ENCODE measurements at places on chromosomes 16 and 17.

DNA sequence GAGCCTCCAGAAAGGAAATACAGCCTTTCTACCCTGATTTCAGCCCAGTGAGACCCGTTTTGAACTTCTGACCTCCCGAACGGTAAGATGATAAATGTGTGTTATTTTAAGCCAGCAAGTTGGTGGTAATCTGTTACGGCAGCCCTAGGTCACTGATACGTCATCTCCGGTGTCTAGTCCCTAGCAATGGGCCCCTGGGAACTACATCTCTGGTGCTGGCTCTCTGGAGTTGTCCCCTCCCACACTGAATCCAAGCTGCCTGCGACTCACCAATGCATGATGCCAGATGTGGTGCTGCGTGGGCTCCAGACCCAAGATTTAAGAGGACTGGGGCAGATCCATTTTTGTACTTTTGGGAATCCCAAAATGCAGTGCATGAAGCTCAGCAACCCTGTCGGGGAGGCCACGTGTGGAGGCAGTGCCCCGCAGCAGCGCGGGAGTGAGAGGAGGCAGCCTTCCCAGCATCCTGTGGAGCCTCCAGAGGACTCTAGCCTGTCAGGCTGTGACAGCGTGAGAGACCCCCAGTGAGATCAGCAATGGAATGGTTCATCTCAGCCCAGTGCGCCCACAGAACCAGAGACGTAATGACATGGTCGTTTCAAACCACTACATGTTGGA lies 43.6 kb upstream of the USP7 start:
- no peak for DNase-seq

GRCh38 chr17:57554826-57555635 lies 190.1 kb downstream of the CCDC182 start:
- no peak for DNase-seq

DNA sequence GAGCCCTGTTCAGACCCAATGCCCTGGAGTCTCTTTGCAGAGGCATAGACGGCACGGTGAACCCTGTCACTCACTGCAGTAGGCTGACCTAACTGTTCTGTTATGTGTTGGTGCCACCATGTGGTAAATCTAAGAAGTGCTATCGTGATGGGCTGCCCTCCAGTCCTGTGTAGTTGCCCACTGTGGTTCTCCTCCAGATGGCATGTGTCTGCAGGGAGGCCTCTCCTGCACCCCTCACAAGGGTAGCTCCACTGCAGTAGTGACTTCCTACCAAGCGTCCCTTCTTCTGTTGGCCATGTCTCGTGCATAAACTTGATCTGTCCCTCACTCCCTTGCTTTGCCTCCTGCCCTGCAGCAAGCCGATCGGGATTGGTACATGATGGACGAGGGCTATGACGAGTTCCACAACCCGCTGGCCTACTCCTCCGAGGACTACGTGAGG lies 5.8 kb downstream of the DHX38 start:
- DNase-seq, result no peak

GRCh38 chr16:55576384-55576783 lies 9.9 kb downstream of the CAPNS2 start:
- no peak for DNase-seq

GRCh38 chr17:15892731-15893657 lies 51.9 kb upstream of the ADORA2B start:
- peak; percentile 32 for DNase-seq

DNA sequence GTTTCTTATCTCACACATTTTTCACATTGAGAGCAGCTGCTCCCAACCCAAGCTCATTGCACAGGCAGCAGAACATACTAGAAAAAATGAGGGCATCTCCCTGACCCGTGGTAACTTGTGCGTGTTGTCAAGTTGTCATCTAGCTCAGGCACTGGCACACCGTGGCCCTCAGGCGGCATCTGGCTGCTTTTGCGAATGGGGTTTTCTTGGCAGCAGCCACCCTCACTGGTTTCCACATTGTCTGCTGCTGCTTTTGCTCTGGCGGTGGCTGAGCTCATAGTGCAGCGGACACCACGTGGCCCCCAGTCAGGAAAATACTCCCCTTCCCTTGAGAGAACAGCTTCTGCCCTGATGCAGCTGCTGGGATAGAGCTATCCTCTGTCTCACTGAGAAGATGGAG lies 9.4 kb upstream of the TEDC2 start:
- DNase-seq, result no peak

DNA sequence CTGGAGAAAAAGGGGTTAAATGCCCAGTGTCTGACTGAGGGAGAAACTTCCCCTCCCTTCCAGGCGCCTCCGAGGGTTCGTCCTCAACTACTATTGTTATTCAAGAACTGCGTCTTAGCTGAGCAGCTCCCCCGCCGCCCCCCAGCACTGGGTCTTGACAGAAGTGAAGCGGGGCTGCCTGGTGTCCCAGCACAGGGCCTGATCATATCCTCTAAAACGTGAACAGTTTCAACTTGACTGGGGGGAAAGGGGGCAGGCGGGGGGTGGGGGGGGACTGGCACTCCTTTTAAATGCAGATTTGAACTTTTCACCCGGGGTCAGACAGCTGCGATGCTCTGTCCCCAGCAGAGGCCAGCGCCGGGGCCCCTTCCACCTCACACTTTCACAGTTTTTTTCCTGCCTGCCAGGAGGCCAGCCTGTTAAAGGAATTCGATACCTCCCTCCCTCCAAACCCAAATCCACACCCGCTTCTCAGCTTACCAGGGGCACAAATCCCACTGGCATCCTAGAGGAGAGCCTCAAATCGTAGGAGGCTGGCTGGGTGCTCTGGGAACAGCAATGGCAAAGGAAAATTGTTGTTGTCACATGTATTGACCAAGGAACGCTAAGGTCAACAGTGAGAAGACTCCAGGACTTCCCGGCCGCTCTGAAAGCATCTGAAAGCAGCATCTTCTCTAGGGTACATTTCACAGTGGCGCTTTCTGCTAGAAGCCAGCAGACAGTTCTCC lies 14.5 kb downstream of the ZFHX3 start:
- no peak for DNase-seq

DNA sequence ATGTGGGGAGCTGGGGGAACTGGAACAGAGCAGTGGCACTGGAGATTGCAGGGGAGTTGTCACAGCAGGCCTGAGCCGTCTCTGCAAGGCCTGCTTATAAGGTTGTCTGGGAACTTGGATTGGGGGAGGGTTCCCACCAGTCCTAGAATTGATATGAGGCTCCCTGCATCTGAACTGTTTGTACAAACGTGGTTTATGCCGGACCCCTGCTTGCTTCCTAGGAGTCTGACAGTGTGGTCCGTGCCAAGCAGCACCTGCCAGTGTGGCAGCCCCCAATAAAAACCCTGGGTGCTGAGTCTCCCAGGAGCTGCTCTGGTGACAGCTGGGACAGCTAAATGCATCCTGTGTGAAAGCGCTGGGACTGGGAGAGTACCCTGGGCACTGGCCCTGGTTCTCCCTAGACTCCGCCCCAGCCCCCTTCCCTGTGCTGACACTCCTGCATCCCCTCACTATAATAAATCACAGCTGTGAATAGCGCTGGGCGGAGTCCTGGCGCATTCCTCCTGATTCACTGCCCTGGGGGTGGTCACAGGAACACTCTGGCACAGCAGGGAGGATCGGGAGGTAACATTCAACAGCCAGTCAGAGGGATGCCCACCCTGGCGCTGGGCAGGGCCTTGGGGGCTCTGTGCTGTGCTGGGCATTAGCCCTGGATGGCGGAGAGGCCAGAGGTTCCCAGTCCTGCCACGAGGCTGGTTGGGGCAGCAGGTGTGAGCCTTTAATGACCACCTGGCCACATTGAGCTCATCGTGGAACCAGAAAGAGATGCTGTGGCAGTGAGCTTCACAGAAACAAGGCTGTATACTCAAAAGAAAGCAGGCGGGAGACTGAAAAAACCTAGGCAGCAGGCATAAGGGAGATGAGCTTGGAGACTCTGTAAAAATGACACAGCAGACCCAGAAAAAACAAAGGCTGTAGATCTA lies 45.6 kb downstream of the RMI2 start:
- no peak for DNase-seq

DNA sequence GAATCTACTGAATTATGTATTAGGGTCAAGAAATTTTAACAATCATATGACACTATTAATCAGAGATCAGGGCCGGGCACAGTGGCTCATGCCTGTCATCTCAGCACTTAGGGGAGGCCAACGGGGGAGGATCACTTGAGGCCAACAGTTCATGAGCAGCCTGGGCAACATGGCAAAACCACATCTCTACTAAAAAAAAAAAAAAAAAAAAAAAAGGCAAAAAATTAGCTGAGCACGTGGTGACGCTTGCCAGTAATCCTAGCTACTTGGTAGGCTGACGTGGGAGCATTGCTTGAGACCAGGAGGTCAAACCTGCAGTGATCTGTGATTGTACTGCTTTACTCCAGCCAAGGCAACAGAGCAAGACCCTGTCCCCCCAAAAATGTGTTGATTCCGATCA lies 52.5 kb upstream of the CLEC3A start:
- DNase-seq, result no peak

GRCh38 chr17:16552637-16553045 lies 16.4 kb downstream of the ZNF287 start:
- DNase-seq, result no peak

DNA sequence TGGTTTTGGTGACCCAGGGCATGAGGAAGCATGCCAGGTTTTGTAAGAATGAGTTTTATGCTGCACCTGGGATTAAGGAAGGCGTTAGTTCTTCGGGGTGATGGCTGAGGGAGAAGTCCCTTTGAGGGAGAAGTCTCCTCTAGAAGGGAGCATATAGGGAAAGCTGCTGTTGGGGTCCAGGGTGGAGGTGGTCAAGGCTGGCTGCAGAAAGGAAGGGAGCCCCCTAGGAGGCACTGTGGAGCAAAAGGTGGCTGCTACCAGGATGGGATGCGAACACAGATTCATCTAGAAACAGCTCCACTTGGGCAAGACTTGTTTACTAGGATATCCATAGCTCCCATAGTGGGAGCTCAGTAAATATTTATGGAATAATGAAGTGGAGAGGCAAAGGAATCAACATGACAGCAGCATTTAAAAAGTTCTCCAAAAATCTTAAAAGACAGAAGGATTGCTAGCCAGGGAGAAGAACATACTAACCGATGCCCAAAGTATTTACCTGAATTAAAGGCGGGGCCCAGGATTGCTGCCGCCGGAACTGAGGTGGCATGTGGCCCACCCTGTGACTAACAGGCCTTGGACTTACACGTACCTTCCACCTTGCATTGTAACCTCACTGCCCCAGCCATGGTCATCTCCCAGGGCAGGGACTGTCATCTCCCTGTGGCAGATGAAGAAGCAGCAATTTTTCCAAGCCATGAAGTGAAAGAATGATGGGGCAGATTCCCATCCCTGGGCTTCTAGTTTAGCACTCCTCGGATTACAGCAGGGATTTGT lies 7.1 kb upstream of the LPCAT2 start:
- DNase-seq, result no peak

GRCh38 chr16:67250045-67250327 lies 1.2 kb downstream of the SLC9A5 start:
- DNase-seq, result no peak

Data from SK-N-MC (cell line).